GM13976 (cell line): ENCODE measurements at places on chromosomes 2 and 18.

DNA sequence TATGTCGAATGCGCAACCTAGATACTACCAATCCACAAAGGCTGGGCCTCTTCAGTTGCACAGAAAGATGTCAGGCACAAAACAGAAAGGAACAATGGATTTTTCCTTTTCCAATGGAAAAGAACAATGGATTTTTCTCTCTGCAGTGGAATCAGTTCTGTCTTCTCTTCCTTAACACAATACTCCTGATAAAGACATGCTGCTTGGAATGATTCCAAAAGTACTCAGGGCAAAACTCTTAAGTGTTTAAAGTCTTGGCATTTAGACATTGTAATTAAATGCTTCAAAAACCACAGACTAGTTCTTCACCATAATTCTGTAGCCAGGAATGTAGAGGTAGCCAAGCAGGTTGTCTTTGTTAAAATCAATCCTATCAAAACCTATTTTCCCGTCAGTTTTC is 46.7 kb upstream of the FLACC1 start:
- no peak for DNase-seq

DNA sequence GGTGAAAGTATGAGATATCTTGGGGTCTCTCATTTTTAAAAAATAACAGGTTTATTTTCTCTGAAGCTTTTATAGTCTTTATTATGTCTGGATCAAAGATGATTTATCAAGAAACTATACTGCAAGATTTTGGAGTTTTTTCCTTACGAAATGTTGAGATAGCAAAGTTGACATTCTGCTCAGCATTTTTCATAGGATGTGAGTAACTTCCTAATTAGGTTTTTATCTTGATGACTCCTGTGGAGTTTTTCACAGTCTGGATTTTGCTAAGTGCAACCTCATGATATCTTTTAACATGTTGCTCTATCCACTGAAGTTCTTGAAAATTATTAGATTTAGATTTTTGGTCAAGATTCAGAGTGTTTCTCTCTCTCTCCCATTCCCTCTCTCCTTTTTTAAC is 17.8 kb downstream of the TCF7L1 start:
- DNase-seq: no peak

DNA sequence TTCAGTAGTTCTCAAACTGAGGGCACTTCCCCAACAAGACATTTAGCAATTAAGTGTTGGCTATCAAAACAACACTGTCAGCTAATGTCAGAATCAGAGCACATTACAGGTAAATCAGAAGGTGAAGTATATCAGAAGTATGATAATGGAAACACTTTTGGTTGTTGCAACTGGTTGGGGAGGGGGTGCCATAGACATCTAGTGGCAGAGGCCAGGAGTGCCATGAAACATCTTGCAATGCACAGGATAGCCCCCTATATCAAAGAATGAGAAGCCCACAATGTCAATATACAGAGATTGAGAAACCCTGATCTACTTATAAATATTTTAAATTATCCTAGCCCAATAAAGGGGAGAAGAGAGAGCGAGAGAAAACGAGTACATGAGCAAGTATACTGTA is 4.9 kb upstream of the XPO1 start:
- no peak for DNase-seq

- DNase-seq: no peak
These were observed 78.9 kb downstream of the MEMO1 start for GRCh38 chr2:31931916-31932315.

GRCh38 chr2:220259662-220260061 is 632.2 kb downstream of the SLC4A3 start:
- DNase-seq: no peak

DNA sequence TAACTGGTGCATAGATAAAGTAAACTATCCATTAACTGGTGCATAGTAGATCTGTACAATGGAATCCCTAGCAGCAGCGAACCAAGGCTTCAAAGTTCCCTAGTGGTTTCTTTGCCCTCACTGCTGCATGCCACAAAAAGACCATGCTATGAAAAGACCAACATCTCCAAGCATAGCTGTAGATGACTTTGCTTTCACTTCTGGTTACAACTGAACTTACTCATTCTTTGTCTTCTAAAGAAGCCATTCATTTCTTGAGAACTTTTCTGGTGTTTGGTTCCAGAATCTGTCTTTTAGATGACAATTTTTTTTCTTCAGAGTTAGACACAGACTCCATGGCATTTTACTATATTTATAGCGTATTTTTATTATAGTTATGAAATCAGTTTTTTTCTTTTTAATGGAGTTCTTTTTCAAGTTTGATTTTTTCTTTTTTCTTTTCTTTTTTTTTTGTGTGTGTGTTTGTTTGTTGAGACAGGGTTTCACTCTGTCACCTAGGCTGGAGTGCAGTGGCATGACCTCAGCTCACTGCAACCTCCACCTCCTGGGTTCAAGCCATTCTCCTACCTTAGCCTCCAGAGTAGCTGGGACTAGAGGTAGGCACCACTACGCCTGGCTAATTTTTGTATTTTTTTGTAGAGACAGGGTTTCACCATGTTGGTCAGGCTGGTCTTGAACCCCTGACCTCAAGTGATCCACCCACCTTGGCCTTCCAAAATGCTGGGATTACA is 63.6 kb downstream of the SLC35F5 start:
- peak; percentile 46 for DNase-seq

DNA sequence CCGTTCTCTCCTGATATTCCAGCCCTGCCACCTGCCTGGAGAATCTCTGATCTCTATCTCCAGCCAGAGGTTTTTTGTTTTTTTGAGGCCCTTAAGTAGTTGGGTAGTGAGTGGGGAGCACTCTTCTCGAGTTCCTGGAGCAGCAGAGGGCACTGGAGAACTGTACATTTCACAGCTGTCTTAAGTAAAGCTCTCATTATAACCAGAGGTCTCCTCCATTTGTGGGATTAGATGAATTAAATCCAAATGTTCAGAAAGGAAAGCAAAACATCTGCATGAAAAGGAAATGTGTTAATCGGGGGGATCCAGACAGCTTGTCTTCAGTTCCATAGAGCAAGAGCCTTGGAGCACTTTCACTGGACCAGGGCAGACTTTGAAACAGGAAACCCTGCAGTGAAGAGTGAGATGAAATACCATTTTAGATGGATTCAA is 32.8 kb downstream of the AOX1 start:
- DNase-seq: no peak

DNA sequence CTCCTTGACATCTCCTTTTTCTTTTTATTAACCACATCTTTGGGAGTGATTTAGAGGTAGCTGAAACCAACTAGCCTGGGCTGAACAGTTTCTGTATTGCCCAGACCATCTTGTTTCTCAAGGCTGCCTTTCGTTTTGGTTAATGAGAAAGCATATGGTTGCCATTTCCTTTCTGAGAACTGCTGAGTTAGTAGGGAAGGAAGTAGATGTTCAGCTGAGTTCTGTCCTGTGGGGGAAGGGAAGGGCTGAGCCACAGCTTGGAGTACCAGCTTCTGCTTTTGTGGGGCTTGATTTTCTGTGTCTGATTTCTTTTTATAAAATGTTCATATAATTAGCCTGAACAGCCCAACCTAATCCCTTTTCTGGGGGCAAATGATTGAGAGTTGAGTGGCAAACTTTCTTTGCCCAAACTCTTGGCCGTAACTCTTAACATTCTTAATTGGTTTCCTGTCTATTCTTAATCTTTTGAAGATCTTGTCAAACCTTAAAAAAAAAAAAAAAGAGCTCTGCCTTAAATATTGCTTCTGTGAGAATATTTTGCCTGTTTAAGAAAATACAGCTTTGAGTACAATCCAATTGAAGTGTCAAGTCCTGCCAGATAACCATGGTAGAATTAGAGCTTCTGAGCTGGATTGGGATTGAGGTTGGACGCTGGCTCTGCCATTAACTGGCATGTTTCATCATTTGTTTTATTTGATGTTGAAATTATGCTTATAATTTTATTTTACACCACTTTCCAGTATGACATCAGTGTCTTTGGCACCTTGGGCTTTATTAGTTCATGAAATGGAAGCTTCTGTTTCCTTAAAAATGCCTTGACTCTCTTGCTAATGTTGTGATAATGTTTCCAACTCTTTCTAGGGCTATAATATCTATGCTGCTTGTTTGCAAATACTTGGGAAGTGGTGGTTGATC is 1.9 kb upstream of the NABP1 start:
- peak; percentile 38 for DNase-seq

GRCh38 chr18:6613581-6613980 is 115.9 kb upstream of the ARHGAP28 start:
- DNase-seq: no peak

GRCh38 chr2:204486805-204487204 is 58.5 kb upstream of the PARD3B start:
- no peak for DNase-seq

- peak; percentile 17 for DNase-seq
These were observed 253.2 kb upstream of the CTAGE1 start for GRCh38 chr18:22670914-22671313.

DNA sequence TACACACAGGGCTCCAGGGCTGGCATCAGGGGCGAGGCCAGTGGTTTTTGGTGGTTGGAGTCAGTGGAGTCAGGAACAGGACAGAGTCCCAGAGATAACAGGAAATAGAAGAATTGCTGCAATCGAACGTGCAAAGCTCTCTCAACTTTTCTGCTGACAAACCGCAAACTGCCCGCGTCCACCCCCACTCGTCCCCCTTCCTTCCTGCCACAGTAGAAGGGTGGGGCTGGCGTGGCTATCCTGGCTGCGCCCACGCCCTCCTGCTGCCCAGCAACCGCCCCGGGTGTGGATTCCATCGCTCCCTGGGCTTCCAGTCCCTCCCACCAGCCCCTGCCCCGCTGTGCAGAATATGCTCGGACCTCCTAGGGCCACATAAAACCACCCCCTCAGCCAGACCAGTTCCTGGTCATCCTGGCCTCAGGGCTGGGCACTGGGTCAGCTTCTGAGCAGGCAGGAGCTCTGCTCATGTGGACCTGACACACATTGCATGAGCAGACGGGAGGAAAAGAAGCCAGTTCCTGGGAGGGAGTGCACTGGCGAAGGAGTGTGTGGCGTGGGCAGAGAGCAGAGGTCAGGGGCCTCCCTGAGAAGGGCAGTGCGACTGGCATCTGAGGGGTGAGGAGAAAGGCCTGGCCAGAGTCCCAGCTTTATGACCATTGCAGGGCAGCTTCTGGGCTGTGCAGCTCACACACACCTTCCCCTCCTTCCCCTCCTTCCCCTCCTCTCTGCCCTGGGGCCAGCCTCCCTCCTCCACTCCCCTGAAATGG is 85.4 kb upstream of the ATG16L1 start:
- no peak for DNase-seq

DNA sequence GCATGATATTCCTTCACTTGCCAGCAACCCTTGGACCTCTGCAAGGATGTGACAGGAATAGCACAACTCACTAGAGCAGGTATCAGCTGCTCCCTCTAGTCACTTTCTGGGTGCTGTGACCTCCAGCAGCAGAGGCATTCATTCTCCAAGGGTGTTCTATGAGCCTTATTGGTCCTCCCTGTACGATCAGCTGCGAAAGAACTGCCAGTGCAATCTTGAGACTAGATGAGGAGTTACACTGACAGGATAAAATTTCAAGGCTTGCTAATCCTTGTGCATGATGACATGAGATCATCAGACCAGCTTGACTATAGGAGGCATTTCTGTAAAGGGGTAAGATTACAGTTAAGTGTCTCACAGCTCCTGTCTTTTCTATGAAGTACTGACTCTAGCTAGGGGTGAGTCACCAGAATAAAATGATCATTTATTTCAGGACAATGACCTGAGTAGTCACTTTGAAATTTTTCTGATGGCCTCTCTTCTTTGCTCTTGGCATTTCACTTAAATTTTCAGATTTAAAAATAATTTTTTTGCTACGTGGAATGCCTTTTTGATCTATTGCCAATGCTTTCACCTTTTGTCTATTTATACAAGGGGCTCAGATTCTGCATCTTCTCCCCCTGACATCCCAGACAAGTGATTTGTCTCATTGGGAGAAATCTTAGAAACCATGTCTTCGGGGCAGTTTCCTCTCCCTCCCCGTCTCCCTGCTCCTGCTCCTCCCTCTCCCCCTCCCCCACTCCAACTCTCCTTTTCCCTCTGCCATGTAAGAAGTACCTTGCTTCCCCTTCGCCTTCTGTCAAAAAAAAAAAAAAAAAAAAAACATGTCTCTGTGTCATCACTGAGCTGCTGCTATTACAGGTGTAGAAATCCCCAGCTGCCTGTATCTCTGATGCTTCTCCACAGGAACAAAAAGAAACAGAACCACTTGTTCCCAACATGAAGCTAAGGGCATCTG is 49.2 kb upstream of the FRZB start:
- no peak for DNase-seq

DNA sequence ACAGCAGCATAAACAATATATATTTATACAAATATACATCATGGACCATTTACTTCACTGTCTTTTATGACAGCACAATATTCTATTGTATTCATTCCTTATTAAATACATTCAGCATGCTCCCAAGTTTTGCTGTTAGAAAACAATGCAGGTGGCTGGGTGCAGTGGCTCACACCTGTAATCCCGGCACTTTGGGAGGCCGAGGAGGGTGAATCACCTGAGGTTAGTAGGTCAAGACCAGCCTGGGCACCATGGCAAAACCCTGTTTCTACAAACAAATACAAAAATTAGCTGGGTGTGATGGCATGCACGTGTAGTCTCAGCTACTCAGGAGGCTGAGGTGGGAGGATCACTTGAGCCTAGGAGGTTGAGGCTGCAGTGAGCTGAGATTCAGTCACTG is 39.0 kb downstream of the NPC1 start:
- no peak for DNase-seq

DNA sequence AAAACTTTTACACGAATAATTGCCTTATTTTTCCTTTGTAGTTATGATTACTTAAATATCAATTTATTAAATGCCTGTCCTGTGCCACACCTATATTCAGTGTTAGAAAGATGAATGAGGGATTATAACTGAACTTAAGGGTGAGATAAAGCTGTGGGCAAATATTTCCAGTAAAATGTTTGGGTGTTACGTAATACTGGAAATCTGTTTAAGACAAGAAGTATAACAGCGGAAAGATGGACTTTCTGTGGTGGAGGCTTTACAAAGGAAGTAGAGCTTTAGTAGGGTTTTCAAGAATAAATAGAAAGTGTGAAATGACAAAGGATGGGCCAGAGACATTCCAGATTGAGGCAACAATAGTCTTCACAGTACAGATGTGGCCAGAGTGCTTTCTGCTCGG is 927.0 kb downstream of the DPP10 start:
- DNase-seq: no peak

DNA sequence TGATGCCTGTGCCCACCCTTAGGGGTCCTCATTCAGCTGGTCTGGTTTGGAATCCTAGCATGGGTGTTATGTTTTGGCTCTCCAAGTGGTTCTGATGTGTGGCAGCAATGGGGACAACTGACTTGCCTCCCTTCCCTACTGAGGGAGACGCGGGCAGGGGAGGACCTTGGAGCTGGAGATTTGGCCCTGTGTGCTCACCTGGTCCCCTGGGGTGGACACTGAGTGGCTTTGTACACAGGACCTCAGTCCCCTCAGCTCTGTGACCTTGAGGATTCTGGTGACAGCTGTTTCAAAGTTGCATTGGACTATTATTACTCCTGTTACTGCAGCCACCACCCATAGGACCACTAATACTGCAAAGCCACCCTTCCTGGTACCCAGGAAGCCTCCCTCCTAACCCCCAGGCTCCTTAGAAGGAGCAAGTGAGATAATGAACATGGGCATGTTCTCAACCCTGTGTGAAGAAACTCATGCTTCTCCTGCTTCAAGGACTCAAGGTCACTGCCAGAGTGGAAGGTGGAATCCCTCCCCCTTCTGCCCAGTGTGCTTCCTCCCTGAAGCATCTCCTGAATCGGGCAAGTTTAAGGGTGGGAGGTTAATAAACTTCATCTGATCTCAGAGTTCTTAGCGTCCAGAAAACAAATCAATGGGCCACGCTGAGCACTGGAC is 26.5 kb downstream of the TMEM182 start:
- no peak for DNase-seq
